ENCODE measurements at places on chromosomes 11 and 22.

DNA sequence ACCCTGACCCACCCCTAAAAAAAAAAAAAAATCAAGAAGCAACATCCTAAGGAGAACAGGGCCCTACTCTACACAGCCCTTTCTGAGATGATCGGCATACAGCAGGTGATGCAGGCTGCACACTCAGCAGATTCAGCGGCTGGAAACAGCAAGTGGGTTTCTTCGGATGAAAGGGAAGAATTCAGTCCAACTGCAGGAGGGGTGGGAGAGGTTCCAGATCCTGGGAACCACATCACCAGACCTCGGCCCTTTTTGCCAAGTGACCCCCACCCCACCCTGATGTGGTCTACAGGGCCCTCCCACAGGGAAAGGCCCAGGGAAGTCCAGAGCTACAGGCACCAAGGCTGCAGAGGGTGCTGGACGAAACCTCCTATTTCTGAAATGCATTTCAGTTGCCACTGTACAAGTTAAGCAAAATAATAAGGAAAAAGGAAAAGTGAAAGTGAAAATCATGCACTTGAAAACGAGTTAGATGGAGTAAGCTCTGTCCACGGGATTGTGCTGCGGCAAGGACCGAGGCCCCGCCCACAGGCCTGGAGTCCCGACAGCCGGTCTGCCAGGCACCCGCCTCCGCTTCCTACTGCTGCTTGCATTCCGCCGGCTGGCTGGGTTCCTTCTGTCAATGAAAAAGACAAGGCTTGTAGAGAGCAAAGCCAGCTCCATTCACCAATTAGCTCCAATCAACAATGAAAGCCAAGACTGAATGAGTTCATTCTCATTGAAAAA lies 16.0 kb upstream of the PHLDA2 start:
- DNase-seq, result no peak

- DNase-seq, result no peak
Observed at GRCh38 chr11:20599221-20600019, at the start of gene SLC6A5. Gene SLC6A5 (plus strand): TSS chr11:20599608. CDS start chr11:20599673, 65 bp downstream.

DNA sequence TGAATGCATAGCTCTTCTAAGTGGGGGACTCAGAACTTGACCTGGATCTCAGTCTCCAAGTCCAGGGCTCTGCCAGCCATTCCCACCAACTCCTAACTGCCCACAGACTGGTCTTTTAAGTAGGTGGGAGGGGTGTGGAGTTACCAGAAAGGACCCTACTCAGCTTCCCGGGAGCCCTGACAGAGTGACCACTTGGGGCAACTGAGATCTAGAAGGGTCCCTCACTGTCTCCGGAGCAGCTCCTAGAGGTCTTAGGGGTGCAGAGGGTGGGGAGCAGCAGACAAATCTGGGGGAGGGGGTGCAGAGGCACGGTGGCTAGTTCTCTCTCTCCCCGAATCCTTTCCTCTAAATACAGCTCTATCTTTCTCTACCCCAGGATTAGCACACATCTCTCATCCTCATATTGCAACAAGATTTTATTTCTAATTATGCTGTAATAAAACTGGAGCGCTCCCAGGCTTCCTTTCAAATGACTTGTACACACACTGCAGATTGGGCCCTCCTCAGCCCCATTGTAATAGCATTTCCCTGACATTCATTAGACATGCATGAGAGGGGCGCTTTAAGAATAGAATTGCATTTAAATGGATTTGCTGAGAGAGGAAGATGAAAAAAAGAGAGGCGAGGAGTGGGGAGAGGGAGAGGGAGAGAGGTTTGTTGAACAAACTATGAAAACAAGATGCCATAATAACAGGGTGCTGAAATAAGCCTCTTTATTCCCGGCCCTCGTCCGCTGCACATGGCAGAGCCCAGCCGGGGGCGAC lies 219.0 kb downstream of the CEP164 start:
- DNase-seq, result no peak

- no peak for DNase-seq
Observed at GRCh38 chr22:28208036-28208435, 289.0 kb upstream of the PITPNB start.

DNA sequence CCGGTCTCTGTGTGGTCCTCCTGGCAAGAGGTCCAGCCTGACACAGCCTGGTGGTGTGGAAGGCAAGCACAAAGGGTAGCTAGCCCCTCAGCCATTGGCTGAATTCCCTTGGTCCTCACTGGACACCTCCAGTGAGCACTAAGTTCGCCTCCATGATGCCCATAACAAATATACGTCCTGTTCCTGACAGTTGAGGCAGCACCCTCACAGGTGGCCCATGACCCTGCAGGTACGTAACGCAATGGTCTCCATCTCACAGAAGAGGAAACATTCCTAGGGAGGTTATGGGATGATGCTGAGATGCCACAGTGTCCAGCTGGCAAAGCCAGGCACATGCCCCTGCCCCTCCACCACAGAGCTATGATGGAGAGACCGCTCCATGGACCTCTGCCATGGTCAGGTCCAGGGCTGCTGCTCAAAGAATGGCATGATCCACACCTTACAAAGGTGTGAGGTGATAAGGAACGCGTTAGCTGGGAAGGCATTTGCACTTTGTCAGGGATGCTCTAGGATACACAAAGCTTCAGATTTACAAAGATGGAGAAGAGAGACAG lies 1.4 kb upstream of the GNAZ start:
- no peak for DNase-seq
